ENCODE measurements at places on chromosomes 3 and 15. TPM values are rescaled to one million over a fixed set of nuclear protein-coding genes. Genes with fewer than 3 reads are reported as not detected.

DNA sequence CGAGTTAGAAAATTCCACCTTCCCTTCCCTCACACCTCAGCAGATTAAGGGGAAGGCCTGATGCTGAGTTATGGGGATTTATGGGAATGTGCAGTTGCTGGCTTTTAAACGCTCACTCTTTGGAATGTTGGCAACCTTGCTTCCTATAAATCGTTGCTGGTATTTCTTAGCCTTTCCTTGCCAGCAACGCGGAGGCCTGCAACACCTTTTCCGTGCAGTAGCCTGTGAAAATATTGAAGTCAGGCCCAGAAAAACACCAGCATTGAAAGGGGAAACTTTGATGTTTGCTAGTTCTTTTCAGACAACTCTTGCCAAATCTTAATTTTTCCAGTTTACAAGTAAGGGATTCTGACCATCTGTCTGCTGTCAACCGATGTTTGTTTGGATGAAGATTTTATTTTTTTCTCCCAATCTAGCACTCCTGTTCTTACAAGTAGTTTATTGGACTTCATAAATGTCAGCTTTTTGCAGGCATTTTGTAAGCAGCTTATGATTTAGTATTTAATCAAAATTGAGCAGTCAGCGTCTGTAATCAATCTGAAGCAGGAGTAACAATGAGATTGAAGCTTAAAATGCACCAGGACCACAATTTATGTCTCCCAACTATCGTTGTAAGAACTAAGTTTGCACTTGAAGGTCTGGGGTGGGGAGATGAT lies 251.0 kb downstream of the RPLP1 start:
- no peak for DNase-seq

Gene RAB7A
- 86.1 TPM for total RNA-seq

GRCh38 chr15:56893364-56893678 lies 25.1 kb upstream of the TCF12 start:
- no peak for DNase-seq

DNA sequence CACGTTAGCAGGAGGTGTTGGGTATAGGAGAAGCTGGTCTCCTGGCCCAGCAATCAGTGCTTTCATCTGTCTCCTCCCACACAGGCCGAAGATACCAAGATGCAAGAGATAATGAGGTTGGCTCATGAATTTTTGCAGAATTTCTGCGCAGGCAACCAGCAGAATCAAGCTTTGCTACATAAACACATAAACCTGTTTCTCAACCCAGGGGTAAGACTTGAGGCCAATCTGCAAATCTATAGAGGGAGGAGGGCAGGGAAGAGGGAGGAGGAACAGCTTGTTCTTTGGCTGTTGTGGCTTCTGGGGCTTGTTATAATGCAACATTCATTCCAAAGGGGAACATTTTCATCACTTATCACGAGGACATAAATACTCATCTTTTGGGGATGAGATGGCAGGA lies 195.3 kb downstream of the ITPR1 start:
- DNase-seq: no peak

GRCh38 chr3:38739396-38739689 lies 76.7 kb downstream of the SCN10A start:
- DNase-seq: no peak
